ENCODE measurements at places on chromosomes 6 and 20.

- peak; percentile 21 for DNase-seq
Observed at GRCh38 chr20:63092660-63093215, 86.0 kb upstream of the BHLHE23 start.

- DNase-seq = no peak
Observed at GRCh38 chr6:53611889-53612288, 53.7 kb downstream of the KLHL31 start.

- DNase-seq = no peak
Observed at GRCh38 chr20:32891926-32892660, 33.4 kb downstream of the EFCAB8 start.

- DNase-seq = no peak
Observed at GRCh38 chr6:7426447-7427169, 37.0 kb downstream of the RIOK1 start.

DNA sequence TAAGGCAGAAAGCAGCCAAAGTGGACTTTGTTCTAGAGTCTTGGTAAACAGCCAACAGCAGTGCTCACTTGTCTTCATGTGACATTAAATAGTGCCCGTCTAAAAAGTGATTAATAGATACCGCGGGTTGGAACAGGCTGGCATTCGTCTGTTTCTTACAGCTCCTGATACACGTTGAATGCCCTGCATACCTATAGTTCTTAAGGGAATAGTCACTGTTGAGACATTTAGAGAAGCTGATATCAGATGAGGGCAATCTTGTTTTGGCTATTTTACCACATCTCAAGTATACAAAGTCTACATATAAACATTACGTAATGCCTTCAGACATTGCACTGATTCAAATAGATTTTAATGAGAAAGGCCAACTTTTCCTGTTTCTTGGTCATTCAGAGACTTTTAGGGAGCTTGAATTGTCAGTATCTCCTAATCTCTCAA lies 374.9 kb upstream of the FLRT3 start:
- DNase-seq = no peak

DNA sequence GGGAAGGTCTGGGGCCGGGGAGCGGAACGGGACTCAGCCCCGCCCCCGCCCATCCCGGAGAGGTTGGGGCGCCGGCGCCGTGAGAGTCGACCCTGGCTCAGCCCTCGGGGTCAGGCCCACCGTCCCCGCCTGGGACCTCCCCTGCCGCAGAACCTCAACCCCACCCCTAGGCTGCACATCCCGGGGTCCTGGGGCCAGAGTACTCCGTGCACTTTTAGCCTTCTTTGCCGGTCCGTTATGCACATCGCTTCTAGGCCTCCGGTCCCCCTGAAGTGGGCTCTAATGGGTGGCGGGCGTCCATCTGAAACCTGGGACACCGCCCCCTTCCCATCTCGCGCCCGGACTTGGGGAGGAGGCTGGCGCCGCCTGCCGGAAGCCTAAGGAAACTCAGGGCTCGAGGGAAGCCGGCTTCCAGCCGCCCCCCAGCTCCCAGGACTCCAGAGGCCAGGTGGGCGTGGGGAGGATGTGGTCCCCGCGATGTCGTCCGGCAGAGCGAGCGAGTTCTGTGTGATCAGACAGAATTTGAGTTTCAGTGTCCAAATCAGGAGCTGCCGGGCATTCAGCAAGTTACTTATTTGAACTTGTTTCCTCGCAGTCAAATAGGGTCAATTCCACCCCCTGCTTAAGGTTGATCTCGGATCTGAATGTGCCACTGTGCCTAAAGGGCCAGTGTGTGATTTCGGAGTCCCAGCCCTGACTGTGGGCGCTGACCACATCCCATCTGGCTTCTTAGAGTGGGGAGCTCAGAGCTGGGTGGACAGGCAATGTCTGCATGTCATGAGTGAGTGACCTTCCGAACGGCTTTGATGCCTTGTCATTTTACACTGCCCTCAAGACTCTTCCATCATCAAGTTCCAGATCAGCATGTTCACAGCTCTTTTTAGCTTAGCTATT lies 47.6 kb downstream of the CPXM1 start:
- peak; percentile 48 for DNase-seq

GRCh38 chr6:131694832-131695426 lies 6.3 kb downstream of the OR2A4 start:
- no peak for DNase-seq

GRCh38 chr20:35320396-35321126 lies 28.3 kb upstream of the FAM83C start:
- DNase-seq = no peak

GRCh38 chr20:62696434-62696957 lies 12.1 kb upstream of the NTSR1 start:
- no peak for DNase-seq

GRCh38 chr6:154996841-154997311 lies 1.8 kb downstream of the TIAM2 start:
- no peak for DNase-seq

GRCh38 chr20:4483961-4484360 lies 237.7 kb upstream of the PRND start:
- no peak for DNase-seq

GRCh38 chr6:100880149-100880852 lies 828 bp downstream of the ASCC3 start:
- DNase-seq = no peak

GRCh38 chr6:33787346-33787953 lies 1.5 kb downstream of the LEMD2 start:
- DNase-seq = no peak

Measured in activated CD4-positive, CD25-positive, alpha-beta regulatory T cell treated with anti-CD3 and anti-CD28 coated beads, Interleukin-2, amount 50 U/mL, for 72 hours (primary cell).